ENCODE measurements at places on chromosomes 6 and 20.

DNA sequence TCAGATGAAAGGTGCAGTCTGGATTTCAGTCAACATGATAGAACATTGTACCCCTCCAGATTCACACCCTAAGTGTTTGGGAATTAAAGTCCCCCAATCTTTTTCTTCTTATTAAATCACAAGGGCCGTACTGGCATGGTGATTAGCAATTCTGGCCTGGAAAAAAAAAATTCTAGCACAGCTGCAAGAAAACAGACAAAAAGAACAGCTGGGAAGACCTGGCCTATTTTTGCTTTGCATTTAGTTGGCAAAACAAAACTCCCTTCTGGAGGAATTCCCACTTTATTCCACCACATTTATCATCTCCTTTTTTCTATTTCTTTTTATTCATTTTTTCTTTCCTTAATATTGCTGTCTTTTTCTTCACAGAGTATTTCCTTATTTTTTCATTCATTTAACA, 39.8 kb upstream of the AKAP12 start:
- no peak for DNase-seq

DNA sequence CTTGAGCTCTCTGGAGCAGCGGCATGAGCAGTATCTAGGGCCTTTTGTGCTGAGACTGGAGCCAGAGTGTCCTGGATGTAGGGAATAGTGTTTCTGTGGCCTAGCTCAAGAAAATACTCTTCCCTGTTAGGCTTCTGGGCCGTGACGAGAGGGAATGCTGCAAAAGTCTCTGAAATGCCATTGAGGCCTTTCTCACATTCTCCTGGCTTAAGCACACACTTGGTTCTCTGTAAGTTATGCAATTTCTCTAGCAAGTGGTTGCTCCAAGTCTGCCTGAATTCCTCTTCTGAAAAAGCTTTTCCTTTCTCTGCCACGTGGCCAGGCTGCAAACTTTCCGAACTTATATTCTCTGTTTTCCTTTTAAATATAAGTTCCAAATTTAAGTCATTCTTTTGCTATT, 744.4 kb downstream of the GRIK2 start:
- DNase-seq = no peak

GRCh38 chr6:73932866-73933265, 236.9 kb downstream of the CD109 start:
- DNase-seq = no peak

GRCh38 chr6:94127716-94128115, 708.4 kb upstream of the EPHA7 start:
- DNase-seq = no peak

- DNase-seq = no peak
Measured at GRCh38 chr20:44231713-44232468, 15.2 kb upstream of the GDAP1L1 start.

DNA sequence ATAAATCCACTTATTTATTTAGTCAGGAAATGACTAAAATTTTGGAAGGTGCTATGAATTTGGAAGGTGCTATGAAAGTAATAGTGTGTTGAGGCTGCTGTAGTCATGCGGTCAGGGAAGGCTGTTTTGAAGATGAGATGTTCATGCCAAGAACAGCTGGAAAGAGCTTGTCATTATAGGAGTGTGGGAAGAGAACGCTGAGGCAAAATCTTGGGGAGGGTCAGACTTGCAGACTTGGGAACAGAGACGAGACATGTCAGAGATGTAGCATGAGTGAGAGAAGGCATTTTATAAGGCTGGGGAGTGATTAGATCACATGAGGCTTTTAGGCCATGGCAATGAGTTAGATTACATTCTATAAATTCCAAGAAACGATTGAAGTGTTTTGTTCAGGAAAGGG, 124.0 kb upstream of the B3GAT2 start:
- DNase-seq = no peak

DNA sequence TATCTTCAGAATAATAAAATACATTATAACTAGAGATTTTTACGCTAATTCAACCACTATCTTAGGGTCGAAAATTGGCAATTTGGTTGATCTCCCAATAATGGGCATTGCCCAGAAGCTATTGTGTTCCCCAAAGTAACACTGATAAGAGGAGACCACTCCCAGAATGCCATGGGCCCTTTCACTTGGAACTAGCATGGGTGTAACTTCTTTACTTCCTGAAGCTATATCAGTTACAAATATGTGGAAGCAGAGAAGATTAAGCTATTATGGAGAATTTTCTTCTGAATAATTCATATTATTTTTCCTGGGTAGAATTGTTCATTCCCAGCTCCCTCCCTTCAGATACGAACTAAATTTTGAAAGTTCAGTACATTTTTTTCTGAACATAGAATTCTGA, 48.2 kb upstream of the JAG1 start:
- no peak for DNase-seq

DNA sequence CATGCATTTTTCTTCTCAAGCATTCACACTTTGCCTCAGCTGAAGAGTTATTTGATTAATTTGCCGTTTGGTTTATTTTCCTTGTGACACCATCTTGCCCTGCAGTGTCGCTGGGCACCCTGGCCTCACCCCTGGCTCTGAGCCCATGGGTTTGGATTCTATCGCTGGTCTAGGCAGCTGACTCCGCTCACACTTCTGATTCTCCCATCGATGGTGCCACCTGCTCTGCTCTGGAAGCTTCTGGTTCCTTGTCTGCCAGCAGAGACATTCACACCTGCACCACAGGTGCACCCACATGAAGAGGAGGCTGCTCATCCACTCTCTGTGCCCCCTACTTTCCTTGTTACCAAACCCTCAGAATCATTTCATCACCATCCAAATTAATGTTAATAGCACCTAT, 291.6 kb upstream of the CDH4 start:
- no peak for DNase-seq

Data from stimulated activated CD4-positive, alpha-beta T cell treated with anti-CD3 and anti-CD28 coated beads, Interleukin-15, amount 100 ng/mL, for 1 hour (primary cell).